Left forelimb (tissue), 1 donor: ENCODE measurements at places on chromosomes 1 and 21.

DNA sequence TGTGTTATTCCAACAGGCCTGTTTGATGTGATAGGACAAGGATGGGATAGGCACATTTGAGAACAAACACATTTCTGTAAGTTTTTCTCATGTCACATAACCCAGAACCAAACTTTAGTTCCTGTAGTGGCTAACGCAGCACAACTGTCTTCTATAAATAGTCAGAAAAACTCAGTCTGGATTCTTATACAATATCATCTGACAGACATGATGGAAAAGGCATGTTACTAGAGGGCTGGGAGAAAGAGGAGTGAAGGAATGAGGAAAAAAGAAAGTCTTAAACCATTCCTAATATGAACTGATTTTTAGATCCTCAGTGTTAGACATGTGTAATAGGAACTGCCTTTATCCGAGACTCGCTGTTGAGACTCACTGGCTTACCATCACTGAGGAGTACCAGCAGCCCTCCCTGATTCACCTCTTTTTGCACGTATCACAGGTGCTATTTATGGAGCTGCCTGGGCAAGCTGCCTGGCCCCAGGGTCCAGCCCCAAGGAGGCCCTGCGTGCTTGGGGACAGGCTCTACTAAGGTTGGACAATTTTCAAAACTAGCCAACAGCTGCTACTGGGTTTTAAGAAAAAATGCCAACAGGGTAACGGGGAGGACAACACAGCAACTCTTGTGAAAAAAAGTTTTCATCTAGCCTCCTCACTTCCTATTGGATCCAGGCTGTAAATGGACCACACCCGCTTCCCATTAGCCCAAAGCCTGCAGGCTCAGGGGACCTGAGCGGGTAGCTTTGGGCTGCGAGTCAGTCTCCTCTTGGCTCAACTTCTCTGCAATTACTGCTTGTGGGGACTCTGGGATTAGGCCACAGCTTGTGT is 30.7 kb upstream of the SERBP1 start:
- peak; percentile 69 for DNase-seq

DNA sequence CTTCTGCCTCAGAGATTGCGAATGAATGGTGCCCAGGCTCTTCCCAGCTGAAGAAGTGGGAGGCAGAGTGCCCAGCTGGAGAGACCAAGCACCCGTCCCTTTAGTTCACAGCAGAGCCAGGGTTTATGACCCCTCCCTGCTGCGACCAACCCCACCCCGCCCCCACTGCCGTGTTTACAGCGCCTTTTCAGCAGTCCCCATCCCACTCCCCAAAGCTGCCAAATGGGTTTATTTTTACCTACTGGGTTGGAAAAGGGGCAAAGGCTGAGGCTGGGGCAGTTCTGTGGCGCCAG is 23.6 kb downstream of the DYRK3 start:
- no peak for DNase-seq

GRCh38 chr1:151013518-151013917 is 5.3 kb downstream of the PRUNE1 start:
- DNase-seq, result no peak

DNA sequence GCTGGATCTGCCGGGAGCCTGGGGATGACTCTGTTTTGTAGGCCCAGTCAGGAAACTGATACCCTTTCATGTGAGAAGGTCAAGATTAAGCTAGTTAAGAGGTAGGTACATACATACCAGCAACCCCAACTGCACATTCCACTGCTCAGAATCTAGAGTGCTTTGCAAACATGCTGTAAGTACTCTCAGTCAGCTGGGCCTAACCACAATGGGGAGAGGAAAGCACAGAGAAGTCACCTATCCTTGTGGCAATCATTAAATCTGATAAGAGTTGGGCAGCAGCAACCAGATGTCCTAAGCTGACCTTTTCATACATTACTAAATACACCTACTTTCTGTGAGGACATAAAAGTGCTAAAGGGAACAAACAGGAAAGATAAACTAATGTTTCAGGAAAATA is 2.5 kb downstream of the ETV3 start:
- DNase-seq, result no peak

- no peak for DNase-seq
These were observed 311.4 kb downstream of the USH2A start for GRCh38 chr1:216111842-216112241.
